ENCODE measurements at places on chromosomes 7 and 10.

DNA sequence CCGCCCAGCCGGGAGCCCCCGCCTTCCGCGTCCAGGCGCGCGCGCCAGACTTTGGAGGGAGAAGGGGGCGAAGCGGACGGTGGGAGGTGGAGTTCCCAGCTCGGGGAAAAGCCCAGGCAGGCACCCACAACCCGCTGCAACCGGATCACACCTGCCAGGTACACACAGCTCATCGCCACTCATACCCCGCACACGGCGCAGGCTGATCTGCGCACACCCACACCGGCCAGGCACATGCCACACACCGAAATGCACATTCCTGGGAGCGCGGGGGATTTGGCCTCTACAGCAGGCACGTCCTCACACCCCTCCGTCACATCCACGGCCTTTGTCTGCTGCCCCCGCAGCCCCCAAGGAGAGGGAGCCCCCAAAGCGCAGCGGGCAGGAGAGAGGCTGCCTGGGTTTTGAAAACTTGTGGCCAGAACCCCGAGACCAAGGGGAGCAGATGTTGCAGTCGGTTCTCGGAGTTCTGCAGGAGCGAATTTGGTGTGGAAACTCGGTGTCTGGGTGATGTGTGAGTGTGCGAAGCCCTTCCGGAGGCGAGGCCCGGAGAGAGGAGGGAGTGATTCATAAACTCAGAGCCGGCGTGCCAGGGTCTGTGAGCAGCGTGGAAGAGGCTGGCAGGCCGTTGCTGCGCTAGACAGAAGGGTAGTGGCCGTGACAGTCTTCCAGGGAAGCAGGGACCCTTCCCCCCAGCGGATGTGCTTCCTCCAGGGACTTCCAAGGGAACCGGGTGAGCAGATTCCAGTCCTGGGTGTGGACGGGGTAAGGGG is 734 bp downstream of the CHST3 start:
- no peak for DNase-seq

DNA sequence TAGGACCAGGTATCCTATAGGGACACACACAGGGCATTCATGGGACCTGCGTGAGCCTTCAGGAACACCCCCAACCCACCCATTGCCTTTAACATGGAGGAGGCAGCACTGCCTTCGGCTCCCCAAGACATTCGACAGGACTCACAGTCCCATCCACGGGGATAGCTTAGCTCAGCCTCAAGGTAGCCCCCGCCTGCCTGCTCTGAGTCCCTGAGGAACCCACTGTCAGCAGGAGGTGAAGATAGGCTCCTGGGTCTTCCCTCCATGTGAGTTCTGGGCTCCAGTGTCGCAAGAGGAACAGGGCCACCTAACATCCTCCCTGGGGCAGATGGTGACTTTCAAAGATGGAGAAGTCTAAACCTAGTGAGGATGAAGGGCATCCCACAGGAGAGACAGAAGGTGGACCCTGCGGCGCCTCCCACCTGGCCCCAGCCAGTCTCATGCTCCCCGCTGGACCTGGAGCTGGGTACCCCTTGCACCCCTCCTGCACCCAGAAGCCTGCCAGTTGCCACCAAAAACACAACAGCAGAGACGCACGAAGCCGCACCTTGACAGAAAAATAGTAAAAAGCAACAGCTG is 4.9 kb upstream of the ADIRF start:
- no peak for DNase-seq

DNA sequence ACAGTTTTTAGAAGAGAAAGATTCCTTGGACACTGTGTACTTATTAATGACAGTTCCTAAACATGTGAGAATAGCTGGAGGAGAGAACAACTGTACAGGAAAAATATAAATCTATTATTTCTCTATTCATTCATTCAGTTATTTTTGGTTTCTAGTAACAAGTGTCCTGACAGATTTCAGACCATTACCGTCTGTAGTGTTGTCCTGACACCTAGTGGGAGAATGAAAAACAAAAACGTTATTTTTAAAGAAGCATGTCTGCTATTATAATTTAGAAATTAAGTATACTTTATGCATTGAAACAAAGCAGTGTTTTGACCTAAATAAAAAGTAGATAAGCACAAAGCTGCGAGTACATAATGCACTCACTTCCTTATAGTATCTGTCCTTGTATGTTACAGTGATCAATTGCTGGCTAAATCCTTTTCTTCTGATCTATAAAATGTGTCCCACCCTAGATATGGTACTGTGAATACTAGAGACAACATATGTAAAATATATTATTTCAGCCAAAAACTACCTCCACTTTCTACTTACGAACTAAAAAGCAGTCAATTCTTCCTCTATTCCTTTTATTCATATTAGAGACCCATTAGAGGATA is 575.6 kb downstream of the ARL4A start:
- DNase-seq: no peak

DNA sequence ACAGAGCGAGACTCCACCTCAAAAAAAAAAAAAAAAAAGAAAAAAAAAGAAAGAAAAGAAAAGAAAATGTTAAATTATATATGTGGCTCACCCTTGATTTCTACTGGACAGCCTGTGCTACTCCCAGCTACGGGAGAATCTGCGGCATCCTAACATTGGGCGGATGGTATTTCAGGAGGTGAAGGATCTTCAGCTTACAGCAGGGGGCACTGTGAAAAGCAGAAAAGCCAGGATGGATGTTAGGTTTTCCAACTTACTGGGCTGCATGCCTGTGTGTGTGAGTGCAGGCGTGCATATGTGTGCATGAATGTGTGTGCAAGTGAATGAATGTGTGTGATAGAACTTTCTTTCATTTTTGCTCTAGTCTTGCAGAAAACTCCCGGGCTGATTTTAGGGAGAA is 1066.5 kb downstream of the TYW1 start:
- no peak for DNase-seq

GRCh38 chr7:45104844-45105587 is 6.5 kb downstream of the TBRG4 start:
- DNase-seq: no peak

DNA sequence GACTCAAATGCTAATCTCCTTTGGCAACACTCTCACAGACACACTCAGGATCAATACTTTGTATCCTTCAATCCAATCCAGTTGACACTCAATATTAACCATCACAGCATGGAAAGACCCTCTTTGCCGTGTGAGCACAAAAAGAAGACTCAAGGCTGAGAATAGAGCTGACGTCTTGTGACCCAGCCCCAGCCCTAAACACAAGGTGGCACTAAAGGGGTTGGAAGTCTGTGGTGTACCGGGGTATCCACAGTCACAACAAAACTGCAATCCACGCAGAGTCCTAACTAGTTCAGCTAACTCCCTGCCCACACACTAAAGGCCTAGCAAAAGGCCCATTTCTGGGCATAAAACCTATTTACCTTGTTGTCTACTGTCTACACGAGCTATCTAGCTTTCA is 200.1 kb downstream of the ACTR3B start:
- DNase-seq: no peak

DNA sequence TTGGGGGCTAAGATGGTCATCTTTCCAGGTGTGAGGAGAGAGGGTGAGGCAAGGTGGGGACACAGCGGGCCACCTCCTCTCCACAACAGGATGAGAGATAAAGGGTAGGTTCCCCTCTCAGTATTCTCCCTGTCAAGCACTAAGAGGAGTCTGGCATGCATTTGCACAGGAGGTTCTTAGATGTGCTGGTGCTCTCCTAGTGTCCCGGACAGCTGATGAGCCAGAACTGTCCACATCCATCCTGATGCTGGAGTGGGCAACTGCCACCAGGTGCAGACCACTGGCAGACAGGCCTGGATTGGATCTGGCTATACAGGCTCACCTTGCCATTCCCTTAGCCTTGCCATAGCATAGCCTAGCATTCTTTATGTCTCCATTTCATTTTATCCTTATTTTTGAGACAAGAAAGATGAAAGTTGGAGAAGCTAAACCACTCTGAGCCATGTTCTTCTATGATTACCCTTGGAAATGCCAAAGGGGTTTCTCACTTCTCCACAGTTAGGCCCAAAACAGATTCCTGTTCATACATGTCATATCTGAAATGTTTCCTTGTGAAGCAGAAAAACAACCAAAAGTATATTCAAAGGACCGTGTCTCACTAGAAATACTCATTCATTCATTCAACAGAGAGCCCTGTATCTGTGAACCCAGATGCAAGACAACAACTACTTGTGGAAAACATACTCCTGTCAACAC is 48.8 kb upstream of the ANTXRL start:
- no peak for DNase-seq

DNA sequence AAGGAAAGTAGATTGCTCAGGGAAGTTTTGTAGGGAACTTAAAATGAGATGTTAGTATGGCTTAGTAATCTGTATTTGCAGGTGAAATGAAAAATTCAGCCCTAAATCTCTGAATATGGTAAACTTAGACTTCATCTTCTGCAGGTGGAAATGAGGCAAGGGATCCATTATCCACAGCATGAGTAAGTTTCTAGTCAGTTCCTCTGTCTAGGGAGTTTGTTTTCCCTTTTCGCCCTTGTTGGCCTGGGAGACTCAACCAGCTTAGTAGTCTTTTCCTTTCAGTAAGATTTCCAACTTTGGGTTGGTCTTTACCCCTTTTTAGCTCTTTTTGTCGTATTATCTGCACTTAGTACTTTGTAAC is 65.6 kb downstream of the ZEB1 start:
- no peak for DNase-seq

DNA sequence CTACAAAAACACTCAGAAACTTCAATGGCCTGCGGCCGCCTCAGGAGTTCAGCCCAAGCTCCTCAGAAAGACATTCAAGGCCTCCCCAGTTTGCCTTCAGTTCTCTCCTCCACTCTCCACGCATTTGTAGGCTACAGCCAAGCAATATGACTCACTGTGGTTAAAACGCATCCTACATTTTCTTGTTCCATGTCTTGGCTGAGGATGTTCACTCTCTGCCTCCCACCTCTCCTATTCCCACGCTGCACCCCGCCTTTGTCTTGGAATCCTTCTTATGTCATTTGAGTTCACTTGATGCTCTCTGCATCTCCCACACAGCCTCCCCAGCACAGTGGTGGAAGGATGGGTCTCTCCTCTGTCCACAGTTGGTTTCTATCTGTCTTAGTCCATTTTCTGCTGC is 184.8 kb downstream of the NPSR1 start:
- no peak for DNase-seq

- no peak for DNase-seq
Measured at GRCh38 chr7:29457141-29457561, 106.5 kb upstream of the PRR15 start.

GRCh38 chr10:133481657-133482056 is 27.9 kb downstream of the SCART1 start:
- no peak for DNase-seq

- DNase-seq: no peak
Measured at GRCh38 chr10:79238606-79239005, 108.7 kb upstream of the PPIF start.

- peak; percentile 72 for DNase-seq
Measured at GRCh38 chr7:3370068-3370830, 69.2 kb downstream of the SDK1 start.

- DNase-seq: no peak
Measured at GRCh38 chr7:22545529-22545928, 45.5 kb upstream of the STEAP1B start.

DNA sequence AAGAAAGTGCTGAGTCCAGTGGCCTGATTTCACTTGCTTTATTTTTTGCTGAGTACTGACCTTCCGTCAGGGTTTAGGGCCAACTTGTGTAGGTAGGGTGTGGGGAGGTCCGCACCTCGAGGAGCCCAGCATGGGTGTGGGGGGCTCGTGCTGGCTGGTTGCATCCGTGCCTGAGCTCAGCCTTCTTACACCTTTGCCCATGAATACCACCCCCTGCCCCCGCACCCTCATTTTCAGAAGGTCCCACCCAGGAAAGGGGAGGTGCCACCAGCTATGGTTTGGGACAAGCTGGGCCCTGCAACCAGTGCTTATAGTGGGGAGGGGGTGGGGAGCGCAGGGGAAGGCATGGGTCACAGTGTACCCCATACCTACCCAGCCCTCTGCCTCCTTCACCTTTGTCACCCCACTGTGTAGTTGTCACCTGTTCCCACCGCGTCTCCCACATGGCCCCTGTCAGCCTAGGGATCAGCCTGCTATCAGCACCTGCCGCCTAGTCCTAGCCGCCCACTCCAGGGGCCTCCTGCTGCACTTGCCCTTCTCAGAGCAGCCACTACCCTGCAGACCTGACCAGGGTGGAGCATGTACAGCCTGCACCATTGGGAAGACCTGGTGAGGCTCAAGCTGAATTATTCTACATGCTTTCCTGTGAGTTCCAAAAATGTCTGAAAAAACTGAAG is 146.2 kb upstream of the RET start:
- DNase-seq: no peak

GRCh38 chr7:134755422-134756022 is 23.9 kb upstream of the CALD1 start:
- DNase-seq: no peak

- no peak for DNase-seq
Measured at GRCh38 chr10:118754229-118754555, 578 bp downstream of the CACUL1 start.

GRCh38 chr7:114653364-114654088 is 238.9 kb downstream of the FOXP2 start:
- DNase-seq: peak; percentile 57

DNA sequence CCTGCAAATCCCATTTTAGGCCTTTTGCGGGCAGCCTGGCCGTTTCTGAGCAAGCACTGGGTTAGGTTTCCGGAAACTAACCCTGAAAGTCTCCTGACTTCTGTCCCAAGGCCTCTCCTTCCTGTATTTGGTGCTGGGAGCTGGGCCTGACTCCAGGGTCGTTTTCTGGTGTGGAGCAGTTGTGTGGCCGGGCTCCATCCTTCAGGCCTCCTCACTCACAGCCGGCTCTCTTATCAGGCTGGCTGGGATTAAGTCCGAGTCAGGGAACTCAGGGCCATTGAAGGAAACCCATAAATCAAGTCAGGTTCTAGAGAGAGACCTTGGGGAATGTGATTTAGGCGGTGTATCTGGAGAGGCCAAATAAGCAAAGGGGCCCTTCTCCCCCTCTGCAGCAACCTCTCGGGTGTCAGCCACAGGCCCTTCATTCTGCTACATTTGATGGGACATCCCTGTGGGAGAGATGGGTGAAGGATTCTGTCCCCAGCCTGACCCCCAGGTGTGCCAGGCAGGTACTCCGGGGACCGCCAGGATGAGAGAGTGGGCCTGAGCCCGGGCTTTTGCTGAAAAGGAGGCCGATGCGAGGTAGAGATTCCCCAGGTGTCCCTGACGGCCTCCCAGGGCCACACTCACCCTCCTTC is 3.3 kb downstream of the GATA3 start:
- DNase-seq: no peak

GRCh38 chr7:98913612-98914011 is 35.3 kb downstream of the TRRAP start:
- no peak for DNase-seq

- peak; percentile 48 for DNase-seq
Measured at GRCh38 chr7:31408140-31408729, 67.7 kb upstream of the NEUROD6 start.

- DNase-seq: no peak
Measured at GRCh38 chr7:26469188-26469587, 177.5 kb downstream of the SNX10 start.

Data from DMS153 (cell line).